ENCODE measurements at places on chromosomes 4 and X.
A peak's percentile ranks its signal among the peaks of the same experiment; 100 is the strongest.

- no peak for DNase-seq
These were observed 20.7 kb upstream of the AR start for GRCh38 chrX:67523002-67523681.

DNA sequence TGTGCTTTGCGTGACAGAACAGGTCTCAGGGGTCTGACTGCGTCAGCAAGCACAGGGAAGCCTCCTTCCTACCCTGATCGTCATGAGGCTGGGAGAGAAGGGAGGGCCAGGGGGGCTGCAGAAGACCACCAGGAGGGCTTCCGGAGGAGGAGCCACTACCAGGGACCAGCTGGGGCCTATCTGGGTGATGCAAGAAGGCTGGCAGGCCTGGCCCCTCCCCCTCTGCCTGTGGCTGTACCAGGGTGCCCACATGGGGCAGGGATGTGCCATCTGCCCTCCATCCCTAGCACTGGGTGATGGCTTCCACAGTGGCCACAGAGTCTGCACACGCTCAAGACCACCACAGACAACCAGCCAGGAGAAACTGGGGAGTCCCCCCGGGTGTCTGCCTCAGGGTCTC lies 116.4 kb upstream of the NKX1-1 start:
- no peak for DNase-seq

DNA sequence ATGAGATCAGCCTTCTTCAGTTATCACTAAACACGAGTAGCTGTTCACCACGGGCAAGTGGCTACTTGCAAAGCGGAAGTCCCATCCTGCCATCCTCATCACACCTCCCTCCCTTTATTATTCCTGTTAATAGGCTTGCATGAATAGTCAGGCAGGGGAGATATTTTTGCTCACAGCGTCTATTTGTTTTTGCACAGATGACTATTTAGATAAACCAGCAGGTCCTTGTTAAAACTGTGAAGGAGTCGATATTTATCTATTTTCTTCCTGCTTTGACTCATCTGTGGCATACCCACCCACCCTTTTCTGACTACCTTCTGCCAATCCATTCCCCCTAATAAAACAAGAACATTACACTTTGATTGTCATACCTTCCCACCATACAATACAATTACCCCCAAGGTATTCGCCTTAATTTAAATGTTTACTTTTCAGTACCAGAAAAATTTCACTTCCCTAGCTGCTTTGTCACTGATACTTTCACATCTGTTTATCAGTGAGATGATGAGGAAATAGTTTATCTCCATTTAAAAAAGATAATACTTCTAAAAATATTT lies 96.6 kb upstream of the BANK1 start:
- no peak for DNase-seq

DNA sequence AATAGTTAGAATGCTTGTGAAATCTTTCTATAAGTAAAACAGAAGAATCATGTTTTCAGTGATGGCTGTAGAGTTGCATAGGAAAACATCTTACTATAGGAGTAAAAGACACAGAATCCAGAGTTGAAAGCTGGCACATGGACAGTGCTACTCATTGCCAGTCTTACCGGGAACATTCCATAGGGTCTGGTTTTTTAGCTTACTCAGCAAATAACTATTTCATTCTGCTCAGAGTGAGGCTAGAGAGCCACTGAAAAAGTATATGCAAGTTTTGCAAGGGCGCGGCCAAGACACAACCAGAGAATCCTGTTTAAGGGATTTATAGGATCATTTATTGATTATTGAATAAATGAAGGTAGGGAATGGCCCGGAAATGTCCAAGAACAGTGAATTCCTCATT lies 60.3 kb downstream of the MTHFD2L start:
- no peak for DNase-seq

DNA sequence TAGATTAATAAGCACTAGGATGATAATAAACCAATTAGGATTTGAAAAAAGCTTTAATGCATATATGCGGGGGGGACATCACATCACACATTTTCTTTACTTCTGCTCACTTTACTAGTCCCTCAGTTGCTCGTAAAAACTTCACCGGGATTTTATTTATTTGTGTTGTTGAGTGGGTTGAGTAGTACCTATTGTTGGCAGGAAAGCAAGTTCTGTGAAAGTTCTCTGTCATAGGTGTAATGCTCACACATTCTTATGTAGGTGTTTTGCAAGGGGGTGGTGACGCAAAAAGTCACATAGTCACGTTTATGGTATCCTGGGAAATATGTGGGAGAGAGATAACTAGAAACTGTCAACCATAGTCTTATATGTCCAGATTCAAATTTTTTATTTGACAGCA lies 65.3 kb downstream of the PDLIM5 start:
- no peak for DNase-seq

DNA sequence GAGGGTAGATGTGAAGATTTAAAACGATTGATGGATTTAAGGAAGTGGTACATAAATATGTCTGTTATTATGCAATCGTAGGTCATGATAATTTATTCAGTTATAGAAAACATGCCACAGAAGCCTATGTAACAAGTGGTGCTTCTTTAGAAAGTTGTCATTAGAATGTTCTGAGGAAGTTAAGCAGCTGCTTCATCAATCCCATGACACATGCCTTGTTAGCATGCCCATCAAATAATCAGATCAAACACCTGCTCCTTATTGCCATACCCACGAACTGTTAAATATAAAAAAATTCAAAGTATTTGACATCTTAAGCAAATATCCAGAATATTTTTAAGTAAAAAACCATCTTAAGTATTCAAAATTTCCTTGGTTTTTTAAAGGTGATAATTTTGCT lies 76.4 kb upstream of the MYOZ2 start:
- DNase-seq, result no peak

DNA sequence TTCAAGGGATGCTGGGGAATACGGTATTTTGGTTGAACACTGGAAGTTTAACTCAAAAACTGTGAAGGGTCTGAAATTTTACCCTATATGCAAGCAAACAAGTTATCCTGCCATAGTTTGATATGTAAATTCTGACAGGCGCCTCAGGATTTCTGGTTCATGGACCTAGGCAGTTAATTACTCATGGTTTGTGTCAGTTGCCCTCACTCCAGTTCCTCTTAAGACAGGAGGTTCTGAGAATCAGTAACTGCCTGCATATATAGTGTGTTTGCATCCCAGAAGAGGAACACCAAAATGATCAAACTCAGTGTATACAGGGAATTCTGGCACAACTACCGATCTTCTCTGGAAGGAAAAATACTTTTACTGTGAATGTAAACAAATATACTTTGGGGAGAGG lies 360.4 kb upstream of the NWD2 start:
- DNase-seq, result no peak

GRCh38 chr4:88549815-88550214 lies 26.2 kb upstream of the PYURF start:
- DNase-seq, result no peak

GRCh38 chrX:39755143-39756032 lies 342.4 kb downstream of the BCOR start:
- no peak for DNase-seq

- DNase-seq, result no peak
These were observed 2.5 kb downstream of the PHOX2B start for GRCh38 chr4:41746025-41746439.

DNA sequence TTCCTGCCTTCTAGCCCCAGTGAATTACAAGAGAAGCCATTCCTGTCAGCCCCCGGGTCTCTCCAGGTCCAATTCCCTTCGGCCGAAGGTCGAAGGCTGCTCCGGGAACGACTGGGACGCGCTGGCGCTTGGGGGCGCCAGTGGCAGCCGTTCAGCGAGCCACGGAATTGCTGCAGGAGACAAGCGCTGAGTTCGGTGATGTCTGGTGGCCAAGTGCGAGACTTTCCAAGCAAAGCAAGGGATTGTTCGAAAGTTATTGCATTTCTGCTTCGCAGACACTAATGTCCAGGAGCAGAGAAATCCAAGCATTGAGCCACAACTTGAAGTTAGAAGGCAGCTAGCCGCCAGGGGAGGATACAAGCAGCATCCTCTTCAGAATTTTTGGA lies 1.1 kb upstream of the DKK2 start:
- no peak for DNase-seq

DNA sequence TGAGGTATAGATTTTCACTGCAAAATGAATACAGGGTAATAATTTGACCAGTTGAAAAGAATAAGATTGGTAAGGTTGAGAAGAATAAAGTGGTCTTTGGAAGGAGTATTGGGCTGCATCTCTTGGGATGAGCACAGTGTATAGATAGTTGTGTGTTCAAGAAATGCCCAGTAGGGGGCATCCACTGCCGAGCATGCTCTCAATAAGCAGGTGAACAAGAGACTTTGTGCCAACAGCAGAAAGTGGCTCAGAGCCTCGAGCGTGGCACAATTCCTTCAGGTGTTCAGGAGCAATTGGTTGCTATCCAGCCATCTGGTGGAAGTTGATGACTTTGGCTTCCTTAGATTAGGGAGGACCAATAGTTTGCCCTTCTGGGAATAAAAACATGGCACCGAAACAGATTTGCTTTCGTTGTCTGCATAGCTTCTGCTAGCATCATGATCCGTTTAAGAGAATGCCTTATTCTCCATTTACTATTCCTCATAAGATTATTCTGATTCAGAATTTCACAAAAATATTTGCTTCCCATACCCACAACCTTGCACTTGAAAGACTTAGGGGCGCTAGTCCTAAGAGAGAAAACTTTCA lies 258.1 kb upstream of the NEIL3 start:
- DNase-seq, result peak; percentile 27

- DNase-seq, result no peak
These were observed 9.3 kb downstream of the CETN2 start for GRCh38 chrX:152821145-152821765.

- DNase-seq, result no peak
These were observed 30.3 kb downstream of the ABLIM2 start for GRCh38 chr4:8128100-8128856.

DNA sequence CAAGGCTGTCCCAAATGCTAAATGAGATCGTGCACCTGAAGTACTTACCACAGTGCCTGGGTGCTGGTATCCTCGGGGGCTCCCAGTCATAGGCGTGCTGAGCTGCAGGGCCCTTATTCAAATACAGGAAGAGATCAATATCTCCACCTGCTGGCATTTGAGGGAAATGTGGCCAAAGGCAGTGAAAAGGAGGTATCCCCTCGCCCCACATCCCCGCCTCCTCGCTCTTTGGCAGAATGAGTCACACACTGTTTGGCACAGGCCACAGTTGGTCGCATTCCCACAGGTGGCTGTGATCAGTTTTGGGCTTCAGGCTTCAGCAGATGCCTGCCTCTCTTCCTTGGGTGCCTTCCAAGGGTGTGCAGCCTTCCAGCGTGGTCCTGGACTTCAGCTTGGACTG lies 28.4 kb downstream of the ZNF185 start:
- DNase-seq, result peak; percentile 37

- peak; percentile 77 for DNase-seq
These were observed at the start of gene TAPT1 for GRCh38 chr4:16225863-16226815. TSS of gene TAPT1 (minus strand) at chr4:16226471. CDS start at chr4:16226457, 14 bp downstream.

- no peak for DNase-seq
These were observed 55.2 kb downstream of the ELF4 start for GRCh38 chrX:130055103-130055502.

- DNase-seq, result no peak
These were observed 461 bp downstream of the FBXW7 start for GRCh38 chr4:152535360-152535902.

GRCh38 chrX:71292669-71293365 lies 8.7 kb upstream of the ITGB1BP2 start:
- DNase-seq, result no peak

- no peak for DNase-seq
These were observed 113.0 kb upstream of the PRDX4 start for GRCh38 chrX:23554304-23554703.

- no peak for DNase-seq
These were observed 27.9 kb upstream of the FUNDC1 start for GRCh38 chrX:44570522-44570921.

DNA sequence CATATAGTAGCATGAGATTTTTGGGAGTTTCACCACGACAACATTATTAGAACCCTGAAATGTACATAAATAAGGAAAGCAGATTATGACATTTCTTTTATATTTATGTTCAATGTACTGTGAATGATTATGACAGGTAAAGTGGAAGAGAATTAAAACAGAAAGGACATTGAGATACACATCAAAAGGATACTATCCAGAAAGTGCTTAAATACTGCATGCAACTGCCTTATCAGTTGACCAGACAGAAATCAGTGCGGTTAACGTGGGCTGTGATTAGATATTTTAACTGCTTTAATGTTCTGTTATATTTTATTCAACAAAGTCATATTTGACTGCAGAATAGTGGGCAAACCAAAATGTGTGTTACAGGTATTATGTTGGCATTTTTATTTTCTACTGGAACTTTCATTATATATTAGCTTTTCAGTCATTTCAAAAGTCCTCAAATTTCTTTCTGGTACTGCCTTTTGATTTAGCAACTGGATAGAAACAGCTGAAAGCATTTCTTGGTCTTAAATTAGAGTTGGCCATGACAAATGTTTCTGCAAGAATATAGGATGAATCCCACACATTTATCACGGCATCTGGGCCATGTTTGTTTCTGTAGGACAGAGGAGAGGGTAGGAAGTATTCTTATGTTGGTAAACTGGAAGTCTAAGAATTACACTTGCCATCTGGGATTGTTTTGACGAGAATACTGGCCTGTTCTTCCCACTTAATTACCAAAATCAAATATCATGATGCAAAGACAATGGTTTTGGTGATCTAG lies 255.2 kb downstream of the SLC39A8 start:
- DNase-seq, result no peak

Data from CD4-positive, alpha-beta T cell treated with Interferon alpha-2 for 1 hour (primary cell).